ENCODE measurements at places on chromosomes 1 and 21. TPM values are rescaled to one million over a fixed set of nuclear protein-coding genes. Genes with fewer than 3 reads are reported as not detected.

The ARID4B gene
- total RNA-seq, result 45.1 TPM

The CYB5RL gene
- total RNA-seq, result 6.2 TPM

The C1orf94 gene
- 0.06 TPM for total RNA-seq

The GJA8 gene
- not detected for total RNA-seq

The C1orf56 gene
- total RNA-seq, result 1.2 TPM

The SLAMF8 gene
- not detected for total RNA-seq

The TCEANC2 gene
- total RNA-seq, result 3.7 TPM

The CNKSR1 gene
- total RNA-seq, result 0.26 TPM

The VSIG8 gene
- under 0.01 TPM for total RNA-seq

The C1orf115 gene
- total RNA-seq, result 5.1 TPM
